Fibroblast of skin of right biceps (primary cell): ENCODE measurements at places on chromosomes 4 and X.
A peak's percentile ranks its signal among the peaks of the same experiment; 100 is the strongest.

- DNase-seq: peak; percentile 42
Measured at GRCh38 chrX:47143894-47144625, 442 bp downstream of the NDUFB11 start.

GRCh38 chr4:134540588-134540987 lies 339.0 kb upstream of the PABPC4L start:
- peak; percentile 18 for DNase-seq

DNA sequence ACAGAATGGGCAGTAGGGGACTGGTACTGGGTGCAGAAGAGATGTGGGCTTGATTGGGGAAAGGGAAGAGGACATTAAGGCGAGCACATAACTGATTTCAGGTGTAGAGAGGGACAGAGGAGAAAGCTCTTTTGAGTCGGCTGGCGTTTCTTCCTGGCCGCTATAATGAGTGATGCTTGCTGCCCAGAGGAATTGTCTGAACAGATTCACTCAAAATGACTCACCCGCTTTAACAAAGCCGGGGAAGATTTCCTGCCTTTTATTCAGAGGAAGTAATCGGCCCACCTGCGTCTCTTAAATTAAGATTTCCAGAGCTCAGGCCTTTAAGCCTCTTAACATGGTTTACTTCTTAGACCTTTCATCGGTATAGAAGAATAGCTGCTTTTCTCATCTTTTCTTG lies 102.1 kb upstream of the AP1S2 start:
- DNase-seq: peak; percentile 15

DNA sequence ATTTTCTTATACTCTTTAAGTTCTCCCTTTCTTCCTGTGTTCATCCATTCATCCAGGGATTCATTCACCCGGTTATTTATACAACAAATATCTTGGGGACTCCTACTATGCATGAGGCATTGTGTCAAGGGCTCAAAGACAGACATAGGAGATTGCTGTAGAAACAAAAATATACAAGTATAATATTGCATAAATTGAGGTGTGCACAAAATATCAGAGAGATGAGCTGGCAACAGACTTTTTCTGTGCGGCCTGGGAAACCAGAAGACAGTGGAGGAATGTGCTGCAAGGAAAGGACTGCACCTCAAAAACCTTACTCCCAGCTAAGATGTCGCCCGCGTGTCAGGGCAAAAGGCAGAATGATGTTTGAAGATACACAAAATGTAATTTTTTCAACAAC lies 9.6 kb downstream of the OTOP1 start:
- peak; percentile 22 for DNase-seq

DNA sequence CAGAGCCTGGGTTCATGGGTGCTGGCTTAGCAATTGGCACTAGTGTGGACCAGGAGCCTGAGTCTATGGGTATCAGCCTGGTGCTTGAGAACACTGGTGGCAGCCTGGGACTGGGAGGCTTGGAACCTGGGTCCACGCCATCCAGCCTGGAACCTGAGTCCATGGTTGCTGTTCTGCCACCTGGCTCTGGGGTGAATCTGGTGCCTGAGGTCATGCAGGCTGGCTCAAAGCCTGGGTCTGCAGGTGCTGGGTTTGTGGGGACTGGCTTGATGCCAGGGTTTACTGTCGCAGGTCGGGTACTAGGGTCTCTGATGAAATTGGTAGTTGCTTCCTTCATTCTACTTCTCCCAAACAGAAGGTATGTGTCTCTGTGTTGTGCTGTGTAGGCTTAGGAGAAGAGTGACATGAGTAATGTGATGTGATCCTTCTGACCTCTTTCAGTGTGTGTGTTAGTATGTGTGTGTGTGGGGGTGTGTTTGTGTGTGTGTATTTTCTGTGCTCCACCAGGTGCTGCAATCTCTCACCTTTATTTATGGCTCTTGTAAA lies 517.0 kb upstream of the EPHA5 start:
- no peak for DNase-seq

DNA sequence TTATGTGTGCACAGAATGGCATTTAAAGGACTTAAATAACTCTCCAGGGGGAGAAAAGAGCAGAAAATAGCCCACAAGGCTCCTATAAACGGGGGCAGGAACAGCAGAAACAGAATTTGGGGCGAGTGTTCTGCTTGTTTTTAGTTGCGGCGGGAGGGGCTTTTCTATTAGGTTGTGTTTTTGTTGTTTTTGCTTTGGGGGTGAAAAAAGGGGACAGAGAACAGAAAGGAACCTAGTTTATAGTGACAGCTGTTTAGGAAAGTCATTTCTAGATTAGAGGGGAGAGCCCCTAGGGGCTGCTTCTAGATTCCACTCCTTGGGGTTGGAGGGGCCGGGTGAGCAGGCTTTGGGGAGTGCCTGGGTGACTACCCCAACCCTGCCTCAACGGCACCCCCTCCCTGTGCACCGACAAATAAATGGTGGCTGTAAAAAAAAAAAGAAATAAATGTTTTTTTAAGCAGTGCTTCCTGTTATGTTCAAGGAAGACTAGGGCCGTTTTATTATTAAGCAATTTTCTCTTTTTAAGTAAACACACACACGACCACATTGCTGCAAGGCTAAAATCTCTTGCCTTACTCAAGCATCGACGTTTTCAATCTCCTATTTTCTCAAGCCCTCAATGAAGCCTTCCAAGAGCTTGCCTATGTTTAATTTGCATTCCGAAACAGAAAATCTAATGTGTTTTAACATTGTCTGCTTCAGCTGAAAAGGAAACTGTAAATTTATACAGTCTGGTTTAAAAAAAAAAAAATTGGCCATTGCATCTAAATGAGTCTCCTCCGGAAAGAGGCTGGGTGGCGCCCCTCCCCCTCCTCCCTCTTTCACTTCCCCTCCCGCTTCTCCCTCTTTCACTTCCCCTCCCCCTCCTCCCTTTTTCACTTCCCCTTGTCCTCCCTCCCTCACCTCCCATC lies 123.3 kb upstream of the TBL1X start:
- DNase-seq: peak; percentile 80

DNA sequence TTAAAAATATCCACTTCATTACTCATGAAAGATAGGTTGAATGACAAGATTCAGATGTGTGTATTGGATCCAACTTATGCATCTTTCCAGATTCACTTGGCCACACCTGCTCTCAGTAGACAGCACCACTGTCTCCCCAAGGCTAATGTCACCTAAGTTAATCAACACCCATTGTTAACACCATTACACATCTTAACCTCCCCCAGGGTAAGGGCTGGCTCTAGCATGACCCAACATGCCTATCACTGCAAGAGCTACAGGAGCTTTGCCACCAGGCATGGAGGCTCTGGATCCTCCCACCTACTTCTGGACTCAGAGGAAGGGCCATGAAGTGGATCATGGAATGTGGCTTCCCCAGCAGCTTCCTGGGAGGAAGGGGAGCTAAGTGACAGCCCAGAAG lies 32.8 kb upstream of the LSM6 start:
- no peak for DNase-seq

GRCh38 chrX:102652031-102652688 lies 877 bp downstream of the GPRASP1 start:
- DNase-seq: peak; percentile 54

GRCh38 chr4:155667222-155667567 lies 547 bp downstream of the GUCY1A1 start:
- DNase-seq: peak; percentile 19

- no peak for DNase-seq
Measured at GRCh38 chr4:104205116-104205515, 289.6 kb downstream of the CXXC4 start.

DNA sequence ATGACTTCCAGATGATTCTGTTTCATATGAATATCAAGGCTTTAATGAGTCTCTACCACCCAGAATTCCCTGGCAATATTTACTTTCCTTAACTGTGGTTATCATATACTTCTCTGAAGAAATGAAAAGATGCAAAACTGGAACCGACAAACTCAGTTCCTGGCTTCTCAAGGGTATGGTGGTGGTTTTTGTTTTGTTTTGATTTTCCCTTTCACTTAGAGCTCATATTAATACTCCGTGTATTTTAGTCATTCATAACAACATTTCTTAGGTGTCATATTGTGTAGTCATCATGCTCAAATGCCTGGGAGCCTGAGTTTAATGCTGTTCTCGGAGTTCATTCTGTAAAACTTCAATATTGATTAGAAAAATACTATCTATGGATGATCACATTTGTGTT lies 665 bp downstream of the TRPC5OS start:
- DNase-seq: no peak

DNA sequence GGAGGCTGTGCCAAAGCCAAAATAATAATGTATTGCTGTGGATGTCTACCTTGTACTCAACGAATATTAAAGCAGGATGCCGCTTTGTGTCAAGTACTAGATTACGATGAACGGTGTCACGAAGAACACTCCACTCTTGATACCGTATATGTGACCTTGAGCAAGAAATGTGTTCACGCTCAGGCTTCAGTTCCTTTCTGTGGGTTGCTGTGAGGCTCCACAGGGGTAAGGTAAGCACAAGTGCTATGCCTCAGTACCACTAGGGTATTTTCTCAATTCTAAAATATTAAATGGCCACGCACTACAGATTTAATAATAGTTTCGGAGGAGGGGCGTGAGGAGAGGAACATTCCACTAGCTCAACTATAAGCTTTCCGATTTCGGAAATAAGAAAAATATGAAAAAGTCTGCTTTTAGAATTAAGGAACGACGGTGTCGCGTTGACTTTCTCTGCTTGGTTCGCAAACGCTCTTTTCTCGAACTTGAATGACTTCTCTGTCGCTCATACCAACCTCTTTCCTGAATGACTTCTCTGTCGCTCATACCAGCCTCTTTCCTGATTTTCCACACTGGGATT lies 607 bp upstream of the SCOC start:
- peak; percentile 4 for DNase-seq

GRCh38 chr4:168451744-168452390 lies 28.4 kb downstream of the DDX60L start:
- DNase-seq: peak; percentile 81

GRCh38 chr4:77798385-77798784 lies 20.8 kb downstream of the CNOT6L start:
- DNase-seq: no peak

DNA sequence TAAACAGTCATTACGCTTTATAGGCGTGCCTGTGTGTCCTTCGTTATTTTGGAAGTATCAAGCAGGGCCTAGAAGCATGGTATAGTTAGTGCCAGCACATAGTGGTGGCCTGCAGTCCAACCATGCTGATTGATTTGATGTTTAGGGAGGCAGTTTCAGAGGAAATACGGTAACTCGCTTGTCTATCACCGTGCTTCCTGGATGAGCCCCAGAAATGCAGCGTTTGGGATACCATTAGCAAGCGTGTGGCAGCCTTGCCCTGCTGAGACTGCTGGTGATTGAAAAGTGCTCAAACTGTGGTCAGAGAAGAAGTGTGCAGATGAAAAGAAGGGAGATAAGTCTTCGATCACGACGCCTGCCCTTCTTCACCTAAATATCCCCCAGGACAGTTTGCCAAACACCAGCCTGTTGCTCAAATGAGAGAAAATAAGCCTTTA lies 158.4 kb downstream of the CHIC2 start:
- DNase-seq: peak; percentile 81

- no peak for DNase-seq
Measured at GRCh38 chr4:140331876-140332275, 41.6 kb upstream of the SCOC start.

GRCh38 chr4:139841464-139842195 lies 176.0 kb downstream of the MGST2 start:
- DNase-seq: no peak

DNA sequence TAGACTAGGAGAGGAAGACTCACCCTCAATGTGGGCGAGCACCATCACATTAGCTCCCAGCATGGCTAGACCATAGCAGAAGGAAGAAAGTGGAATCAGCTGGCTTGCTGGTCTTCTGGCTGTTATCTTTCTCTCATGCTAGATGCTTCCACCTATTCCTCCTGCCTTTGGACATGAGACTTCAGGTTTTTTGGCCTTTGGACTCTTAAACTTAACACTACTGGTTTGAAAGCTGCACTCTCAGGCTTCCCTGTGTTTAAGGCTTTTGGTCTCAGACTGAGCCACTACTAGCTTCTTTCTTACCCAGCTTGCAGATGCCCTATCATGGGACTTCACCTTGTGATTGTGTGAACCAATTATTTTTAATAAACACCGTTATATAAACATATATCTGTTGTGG lies 39.0 kb upstream of the UGT2B4 start:
- no peak for DNase-seq

DNA sequence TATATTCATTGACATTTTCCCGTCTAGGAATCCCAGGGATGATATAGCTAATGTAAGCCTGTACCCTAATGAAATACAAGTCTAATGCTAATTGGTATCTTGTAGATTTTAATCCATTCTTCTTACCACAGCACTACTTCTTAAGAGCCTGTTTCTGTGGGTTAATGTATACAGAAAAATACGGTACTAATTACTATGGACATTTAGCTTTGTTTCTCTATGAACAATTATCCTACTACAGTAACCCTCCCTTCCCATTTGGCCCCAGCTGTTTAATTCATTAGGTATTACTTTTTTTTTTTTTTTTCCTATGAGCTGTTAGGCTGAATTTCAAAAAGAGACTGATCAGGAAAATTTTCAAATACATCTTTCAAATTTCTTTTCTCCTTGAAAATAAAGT lies 245.1 kb upstream of the SLC7A11 start:
- DNase-seq: no peak

DNA sequence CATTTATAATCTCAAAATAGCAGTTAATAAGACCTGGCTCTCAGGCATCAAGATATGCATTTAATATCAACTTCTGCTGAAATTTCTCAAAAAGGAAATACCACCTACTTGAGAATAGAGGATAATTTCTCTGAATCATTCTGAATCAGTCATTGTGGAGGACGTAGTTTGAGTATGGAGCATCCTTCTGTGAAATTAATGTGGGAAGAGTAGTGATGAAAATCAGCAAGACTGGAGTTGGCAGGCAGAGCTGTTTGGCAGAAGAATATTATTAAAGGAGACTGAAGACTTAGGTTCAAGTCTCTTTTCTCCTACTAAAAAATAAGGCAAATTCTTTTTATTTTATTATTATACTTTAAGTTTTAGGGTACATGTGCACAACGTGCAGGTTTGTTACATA lies 325.6 kb upstream of the ATOH1 start:
- peak; percentile 22 for DNase-seq

- DNase-seq: no peak
Measured at GRCh38 chrX:13774696-13775095, 40.1 kb downstream of the OFD1 start.

- no peak for DNase-seq
Measured at GRCh38 chrX:38260231-38260630, 39.6 kb upstream of the SRPX start.

GRCh38 chr4:75034523-75034922 lies 101.6 kb downstream of the PARM1 start:
- no peak for DNase-seq

- no peak for DNase-seq
Measured at GRCh38 chr4:164906368-164906767, 29.4 kb downstream of the APELA start.

DNA sequence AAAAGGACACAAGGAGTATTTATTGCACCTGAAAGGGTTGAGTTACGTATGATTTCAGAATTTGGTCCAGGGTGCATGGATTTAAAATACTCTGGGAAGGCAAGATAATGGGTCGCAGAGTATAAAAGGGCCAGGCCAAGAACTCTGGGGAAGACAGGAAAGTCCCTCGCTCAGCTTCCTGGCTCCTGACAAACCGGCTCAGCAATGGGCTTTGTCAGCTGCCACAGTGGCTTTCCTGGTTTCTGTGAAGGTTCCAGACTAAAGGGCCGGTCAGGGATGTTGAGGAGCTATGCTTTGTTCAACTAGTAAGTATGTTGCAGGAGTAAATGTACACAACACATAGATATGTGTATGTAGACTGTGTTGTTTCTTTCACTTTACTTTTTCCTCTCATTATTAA lies 154.4 kb upstream of the ETNPPL start:
- no peak for DNase-seq
